ENCODE measurements at places on chromosomes 16 and 17.

DNA sequence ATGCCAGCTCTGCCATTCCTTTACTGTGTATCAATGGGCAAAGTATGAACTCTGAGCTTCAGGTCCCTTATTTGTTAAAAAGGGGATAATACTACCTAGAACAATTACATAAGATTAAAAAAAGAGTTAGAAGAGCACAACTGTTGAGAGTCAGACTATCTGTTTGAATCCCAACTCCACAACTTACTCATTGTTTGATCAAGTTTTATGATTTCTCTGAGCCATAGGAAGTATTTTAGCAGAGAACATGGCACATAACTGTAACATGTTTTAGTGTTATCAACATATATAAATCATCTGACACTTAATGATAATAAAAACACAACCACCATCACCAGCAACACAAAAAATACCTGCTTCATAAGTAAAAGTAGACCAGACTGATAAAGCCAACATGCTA is 421.3 kb downstream of the ZFHX3 start:
- no peak for DNase-seq

DNA sequence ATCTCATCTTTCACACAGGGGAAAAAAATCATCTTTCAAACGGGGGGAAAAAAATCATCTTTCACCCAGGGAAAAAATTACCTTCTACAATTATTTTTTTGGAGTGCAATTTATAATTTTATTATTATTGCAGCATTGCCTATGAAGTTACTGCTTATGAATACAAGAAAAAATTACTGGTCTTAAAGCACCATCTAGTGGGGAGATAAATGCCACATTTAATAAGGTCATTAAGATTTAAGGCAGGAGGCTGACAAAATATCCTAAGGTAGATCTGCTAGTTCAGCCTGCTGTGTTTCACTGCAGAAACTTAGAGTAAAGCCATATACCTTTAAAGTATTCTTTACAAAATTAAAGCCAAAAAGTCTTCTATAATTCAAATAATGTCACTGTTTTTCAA is 13.7 kb downstream of the SHCBP1 start:
- no peak for DNase-seq

GRCh38 chr17:77877036-77877435 is 81.5 kb upstream of the TNRC6C start:
- no peak for DNase-seq

- no peak for DNase-seq
Measured at GRCh38 chr17:64145375-64145750, 15.4 kb upstream of the ERN1 start.

DNA sequence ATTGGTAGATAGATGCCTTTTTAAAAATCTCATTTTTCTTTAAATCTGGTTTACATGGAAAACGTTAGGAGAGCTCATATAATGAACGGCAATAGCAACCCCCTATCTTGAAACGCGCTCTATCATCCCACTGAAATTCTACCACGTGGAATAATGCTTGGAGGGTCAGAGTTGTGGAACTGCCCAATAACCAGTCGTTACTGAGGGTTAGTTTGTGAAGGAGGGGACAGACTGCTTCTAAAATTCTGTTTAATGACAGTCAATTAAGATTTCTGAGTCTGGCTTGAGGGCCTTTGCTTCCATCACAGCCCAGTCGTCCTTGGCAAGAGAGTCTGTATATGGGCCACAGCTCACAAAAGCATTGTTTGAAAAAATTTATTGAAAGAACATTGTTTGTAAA is 482 bp downstream of the IRF8 start:
- no peak for DNase-seq

DNA sequence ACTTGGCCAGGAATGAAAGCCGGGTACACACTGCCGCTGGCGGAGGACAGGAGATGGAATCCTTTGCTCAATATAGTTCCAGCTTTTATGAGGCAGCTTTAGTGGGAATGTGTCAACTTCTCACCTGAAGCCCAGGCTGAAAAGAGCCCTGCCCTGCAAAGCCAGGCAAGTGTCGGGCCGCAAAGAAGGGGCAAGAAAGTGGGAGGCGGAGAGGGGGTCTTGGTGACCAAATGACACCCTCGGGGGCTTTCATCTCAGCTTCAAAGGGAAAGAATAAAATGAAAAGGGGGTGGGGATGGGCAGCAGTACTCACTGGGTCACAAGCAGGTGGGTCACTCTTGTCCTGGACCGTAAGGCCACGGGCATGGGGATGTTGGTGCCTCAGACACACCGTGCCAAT is 62.9 kb downstream of the C16orf95 start:
- no peak for DNase-seq

GRCh38 chr17:7340179-7340578 is 3.9 kb downstream of the ACAP1 start:
- no peak for DNase-seq

GRCh38 chr16:1048442-1049112 is 24.0 kb upstream of the SSTR5 start:
- peak; percentile 51 for DNase-seq

GRCh38 chr17:80086081-80086480 is 15.3 kb upstream of the GAA start:
- no peak for DNase-seq

DNA sequence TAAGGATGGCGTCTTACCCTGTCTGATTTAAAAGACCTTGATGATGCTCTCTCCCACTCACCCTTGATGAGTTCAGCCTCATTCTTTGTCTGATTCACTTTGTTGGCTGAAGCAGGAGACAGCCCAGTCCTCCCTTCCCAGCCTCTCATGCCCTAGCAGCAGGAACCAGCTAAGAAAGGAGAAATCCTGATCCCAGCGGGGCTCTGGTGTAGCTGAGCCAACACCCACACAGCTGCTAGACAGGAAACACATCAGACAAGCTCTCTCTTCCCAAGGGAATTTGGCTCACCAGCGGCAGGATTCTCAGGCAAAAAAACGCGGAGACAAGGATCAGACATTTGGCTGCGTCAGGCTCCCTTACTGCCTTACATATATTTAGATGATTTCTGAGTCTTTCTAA is 211.5 kb downstream of the CDH11 start:
- DNase-seq = peak; percentile 11

- no peak for DNase-seq
Measured at GRCh38 chr17:8679126-8679525, 48.6 kb upstream of the MYH10 start.

DNA sequence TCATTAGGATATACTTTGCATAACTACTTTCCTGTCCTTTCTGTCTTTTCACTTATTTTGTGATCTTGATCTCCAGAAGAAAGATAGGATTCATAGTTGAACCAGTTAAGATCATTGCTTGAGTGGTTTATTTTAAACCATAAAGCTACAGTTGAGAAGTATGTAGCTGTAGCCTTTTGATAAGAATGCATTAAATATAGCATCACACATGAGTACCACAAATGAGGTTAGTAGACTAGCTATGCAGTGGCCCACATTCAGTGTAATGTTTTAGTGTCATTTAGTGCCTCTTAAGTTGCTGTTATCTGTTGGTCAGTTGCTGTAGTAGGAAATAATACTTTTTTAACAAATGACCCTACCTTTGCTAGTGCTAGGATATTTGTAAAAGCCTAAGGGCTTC is 1.3 kb downstream of the NLK start:
- no peak for DNase-seq

DNA sequence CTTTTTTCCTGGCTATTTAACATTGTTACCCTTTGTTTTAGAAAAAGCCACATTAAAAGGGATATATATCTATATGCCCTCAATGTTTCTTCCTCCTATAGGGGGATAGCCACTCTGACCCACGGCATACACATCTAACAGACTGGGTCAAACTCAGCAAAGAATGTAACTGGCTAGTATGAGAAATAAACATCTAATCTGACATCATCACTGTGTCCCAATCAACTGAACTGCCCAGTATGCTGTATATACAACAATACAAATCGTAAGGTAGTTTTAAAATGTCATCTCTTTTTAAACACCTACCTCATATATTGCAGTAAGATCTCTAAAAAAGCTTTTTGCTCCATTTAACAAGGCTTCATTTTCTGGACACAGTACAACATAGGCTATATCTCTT is 39.9 kb upstream of the INTS2 start:
- DNase-seq = no peak

Measured in body of pancreas (tissue), 4 donors.